ENCODE measurements at places on chromosomes 11 and 22. TPM values are rescaled to one million over a fixed set of nuclear protein-coding genes. Genes with fewer than 3 reads are reported as not detected.
A peak's percentile ranks its signal among the peaks of the same experiment; 100 is the strongest.

GRCh38 chr11:24748261-24748660 lies 251.4 kb downstream of the LUZP2 start:
- DNase-seq = no peak

GRCh38 chr11:119774172-119774763 lies 45.3 kb upstream of the NECTIN1 start:
- peak; percentile 42 for DNase-seq

DNA sequence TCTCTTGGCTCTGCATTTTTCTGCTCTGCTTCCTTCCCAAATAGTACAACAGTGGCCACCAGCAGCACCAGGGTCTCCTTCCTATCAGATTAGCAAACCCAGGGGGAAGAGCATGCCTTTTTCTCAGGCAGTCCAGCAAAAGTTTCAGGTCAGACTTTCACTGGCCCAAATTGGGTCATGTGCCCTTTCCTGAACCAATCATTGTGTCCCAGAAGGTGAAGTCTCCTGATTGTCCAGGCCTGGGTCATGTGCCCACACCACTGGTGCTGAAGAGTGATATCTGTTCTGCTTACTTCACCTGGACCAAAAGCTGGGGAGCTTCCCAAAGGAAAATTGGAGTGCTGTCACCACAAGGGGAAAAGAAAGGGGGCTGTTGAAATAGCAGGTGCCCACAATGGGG lies 64.1 kb upstream of the ALX4 start:
- DNase-seq = no peak

- no peak for DNase-seq
Measured at GRCh38 chr11:64568041-64568571, 22.9 kb upstream of the SLC22A12 start.

DNA sequence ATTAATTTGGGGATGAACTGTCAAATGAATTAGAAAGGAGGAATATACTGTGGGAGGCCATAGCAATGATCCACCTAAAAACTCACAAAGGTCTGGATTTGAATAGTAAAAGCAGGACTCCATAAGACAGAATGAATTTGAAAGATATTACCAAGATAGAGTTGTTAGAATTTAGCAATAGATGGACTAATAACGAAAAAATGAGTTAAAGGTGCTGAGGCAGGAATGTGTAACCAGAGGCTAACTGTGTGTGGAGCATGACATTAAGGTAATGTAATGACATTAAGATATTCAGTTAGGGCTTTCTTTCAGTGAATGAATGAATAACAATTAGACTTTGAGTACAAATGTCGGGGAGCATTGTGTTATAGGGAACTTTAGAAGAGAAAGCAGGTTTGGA lies 51.3 kb downstream of the AASDHPPT start:
- DNase-seq = no peak

GRCh38 chr11:67300756-67301312 lies 2.5 kb upstream of the SSH3 start:
- no peak for DNase-seq

- DNase-seq = peak; percentile 85
Measured at GRCh38 chr22:27135031-27135981, 477.9 kb downstream of the MIAT start.

GRCh38 chr11:115920092-115920461 lies 415.9 kb upstream of the CADM1 start:
- DNase-seq = peak; percentile 74

DNA sequence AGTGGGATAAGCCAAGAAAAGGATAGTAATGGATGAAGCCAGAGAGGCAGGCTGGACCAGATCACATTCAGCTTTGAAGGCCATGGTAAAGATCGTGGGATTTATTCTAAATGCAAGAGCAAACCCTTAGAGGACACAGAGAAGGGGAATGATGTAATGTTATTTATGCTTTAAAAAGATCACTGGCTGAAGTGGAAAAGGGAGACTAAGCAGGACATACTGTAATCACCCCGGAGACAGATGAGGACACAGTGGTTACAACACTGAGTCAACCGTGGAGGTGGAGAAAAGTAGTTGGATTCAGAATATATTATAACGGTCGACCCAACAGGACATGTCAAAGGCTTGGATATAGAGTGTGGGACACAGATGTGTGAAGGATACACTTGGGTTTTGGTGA lies 38.5 kb downstream of the CDON start:
- no peak for DNase-seq

DNA sequence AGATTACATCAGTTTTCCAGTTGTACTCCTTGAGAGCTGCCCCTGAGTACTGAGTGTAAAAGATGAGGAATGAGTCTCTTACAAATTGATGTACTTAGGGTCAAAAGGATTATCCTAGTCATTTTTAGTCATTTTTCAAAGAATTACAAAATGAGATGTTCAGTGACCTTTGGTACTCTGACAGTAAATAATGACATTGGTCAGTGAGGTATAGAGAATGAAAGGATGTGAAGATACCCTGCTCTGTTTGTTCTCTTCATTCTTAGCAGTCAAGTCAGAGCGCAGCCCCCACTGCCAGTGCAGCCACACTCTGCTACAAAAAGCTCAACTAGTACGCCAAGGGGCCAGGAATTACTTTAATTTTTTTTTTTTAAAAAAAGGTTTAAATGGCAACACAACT lies 4.1 kb upstream of the ESAM start:
- DNase-seq = no peak

DNA sequence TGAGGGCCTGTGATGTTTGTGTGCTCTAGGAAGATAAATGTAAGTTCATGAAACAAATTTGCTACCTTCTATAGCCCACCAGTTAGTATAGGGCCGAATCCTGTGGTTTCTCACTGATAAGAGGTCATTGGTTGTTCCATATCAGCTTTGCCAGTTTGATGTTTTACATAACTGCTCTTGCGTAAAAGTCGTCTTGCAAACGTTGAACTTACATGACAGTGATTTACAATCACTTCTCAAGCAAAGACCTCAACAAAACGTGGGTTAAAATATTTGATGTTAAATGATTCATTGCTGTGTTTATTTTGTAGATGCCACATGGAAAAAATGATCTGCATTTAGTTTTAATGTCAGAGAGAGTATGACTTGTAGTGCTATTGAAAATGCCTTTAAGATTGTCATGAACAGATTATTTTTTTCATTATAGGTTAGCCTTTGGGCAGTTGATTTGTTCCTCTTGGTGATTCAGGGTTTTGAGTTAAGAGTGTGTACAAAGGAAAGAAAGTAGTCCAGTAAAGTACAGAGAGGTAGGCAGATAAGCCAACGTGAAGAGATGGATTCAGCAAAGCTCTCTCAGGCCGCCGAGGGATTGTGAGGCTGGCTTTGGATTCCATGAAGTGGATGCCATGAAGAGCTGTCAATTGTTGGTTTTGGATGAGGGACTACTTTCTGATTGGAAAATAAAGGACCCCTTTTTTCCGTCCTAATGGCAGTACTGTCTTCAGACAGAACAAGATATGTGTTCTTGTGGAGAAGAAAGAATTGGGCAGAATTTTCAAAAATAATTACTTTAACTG lies 2.6 kb downstream of the EWSR1 start:
- peak; percentile 15 for DNase-seq

DNA sequence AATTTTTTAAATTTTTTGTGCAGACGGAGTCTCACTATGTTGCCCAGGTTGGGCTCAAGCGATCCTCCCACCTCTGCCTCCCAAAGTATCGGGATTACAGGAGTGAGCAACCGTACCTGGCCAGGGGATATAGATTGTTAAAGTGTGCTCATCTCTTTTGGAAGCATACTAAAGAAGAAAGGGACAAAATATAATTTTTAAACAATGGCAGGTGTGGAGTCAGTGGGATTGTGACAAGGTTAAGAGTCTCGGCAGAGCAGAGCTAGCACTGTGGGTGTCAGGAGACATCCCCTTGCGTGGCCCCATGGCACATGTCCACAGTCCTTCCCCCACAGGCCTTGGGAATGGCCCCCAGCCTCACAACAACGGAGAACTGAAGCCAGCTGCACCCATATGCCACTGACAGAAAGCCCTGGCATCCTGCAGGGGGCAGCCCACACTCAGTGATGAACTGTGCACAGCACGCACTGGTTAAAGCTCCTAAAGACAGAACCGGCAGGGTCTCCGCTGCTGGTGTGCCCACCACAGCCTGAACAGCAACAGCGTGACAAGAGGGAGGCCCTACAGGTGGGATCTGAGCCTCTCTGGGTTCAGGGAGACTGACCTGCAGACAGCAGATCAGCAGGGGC lies 29.9 kb downstream of the SERPIND1 start:
- peak; percentile 15 for DNase-seq

- peak; percentile 70 for DNase-seq
Measured at GRCh38 chr11:10878408-10879214, 20.8 kb upstream of the ZBED5 start.

Gene SPI1
- not detected for total RNA-seq

Gene PTPRCAP
- 0.39 TPM for total RNA-seq

Gene CNIH2
- total RNA-seq = 6.0 TPM

All from RPMI7951 (cell line).